ENCODE measurements at places on chromosomes 3 and 15.

GRCh38 chr3:188918093-188918492 is 253.7 kb upstream of the TPRG1 start:
- no peak for DNase-seq

DNA sequence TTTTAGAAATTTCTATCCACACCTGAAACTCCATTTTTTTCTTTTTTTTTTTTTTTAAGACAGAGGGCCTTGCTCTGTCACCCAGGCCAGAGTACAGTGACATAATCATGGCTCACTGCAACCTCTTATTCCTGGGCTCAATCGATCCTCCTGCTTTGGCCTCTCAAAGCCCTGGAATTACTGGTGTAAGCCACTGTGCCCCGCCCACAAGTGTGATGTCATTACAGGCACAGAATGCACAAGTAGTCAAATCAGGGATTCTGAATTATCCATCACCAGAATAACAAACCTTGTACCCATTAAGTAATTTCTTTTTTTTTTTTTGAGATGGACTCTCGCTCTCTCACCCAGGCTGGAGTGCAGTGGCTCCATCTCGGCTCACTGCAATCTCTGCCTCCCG is 1.9 kb downstream of the UQCRC1 start:
- no peak for DNase-seq

GRCh38 chr15:48059791-48060190 is 61.0 kb upstream of the SLC24A5 start:
- no peak for DNase-seq

GRCh38 chr15:29765898-29766527 is 56.3 kb downstream of the TJP1 start:
- DNase-seq, result no peak

- DNase-seq, result no peak
These were observed 13.4 kb downstream of the FHIT start for GRCh38 chr3:61237858-61238257.

DNA sequence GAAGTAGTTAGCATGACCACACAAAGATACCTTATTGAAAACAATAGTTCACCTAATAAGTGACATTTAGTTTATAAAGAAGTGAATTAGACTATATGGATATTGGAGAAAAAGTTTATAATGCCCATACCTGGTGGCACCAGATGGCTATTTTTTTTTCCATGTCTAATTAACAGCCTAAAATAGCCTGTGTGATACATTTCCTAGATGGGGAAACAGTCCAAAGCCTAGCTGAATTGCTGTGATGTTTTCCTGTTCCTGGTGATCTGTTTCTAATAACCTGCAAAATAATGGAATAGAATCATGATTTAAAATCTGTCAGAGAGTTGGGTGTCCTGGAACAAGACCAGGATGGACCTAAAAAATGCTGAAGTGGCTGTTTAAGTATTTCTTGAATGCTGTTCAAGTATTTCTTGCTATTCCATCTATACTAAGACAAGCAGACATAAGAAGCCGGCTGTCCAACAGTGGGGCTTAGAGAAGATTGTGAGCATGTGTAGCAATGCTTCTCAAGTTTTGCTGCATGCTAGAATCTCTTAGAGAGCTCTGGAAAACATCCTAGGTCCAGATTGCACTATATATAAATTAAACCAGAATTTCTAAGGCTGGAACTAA is 31.3 kb downstream of the LRRC3B start:
- DNase-seq, result no peak

DNA sequence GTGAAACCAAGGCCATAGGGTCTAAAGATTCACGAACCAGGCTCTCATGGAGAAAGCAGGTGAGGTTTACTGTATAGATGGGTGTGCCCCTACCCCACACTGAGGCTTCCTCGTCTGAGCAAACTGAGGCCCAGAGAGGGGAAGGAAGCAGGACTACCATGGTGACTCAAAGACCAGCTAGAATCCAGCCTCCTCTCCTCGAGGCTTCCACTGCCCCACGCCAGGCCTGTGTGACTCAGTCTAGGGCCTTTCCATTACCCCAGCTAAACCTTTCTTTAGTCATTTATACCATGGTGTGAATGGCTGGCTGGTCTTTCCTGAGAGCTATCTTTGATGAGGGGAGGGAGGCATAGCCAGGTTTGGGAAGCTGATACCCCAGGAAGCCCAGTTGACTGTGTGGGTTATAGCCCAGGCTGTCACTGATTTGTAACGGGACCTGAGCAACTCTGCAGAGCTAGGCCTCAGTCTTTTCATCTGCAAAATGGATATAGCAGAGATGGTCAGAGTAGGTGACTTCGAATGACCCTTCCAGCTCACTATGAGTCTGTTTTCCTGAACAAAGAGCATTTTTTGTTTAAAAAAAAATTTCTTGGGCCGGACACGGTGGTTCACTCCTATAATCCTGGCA is 3.0 kb upstream of the RHO start:
- peak; percentile 56 for DNase-seq

DNA sequence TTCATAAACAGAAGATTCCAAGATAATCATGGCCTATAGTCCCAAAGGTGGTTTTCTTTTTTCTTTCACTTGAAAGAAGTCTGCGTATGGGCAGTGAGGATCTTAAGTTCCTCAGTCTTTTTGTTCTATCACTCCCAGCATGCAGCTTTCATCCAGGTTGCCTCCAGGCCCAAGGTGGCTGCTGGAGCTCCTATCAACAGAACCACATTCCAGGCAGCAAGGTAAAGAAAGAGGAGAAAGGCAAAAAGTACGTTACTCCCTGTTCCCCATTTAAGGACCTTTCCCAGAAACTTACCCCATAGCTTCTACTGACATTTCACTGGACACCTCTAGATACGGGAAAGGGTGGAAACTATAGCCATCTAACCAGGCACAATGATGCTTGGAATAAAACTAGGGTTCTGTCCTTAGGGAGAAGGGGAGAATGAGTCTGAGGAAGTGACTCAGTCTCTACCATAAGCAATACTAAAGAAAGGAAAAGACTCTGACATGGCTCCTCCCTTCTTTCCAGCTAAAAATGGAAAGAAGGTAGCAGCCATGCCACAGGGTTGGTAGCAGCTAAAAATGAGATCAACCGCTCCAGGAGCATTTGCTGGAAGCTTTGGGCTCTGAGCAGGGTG is 313.9 kb upstream of the NR2E3 start:
- DNase-seq, result peak; percentile 48

GRCh38 chr3:111236836-111237713 is 165.5 kb downstream of the NECTIN3 start:
- peak; percentile 61 for DNase-seq

- DNase-seq, result peak; percentile 89
These were observed 51.6 kb upstream of the CP start for GRCh38 chr3:149273096-149273751.

GRCh38 chr15:93070132-93070531 is 18.9 kb downstream of the RGMA start:
- no peak for DNase-seq

- no peak for DNase-seq
These were observed 11.1 kb downstream of the SIAH2 start for GRCh38 chr3:150751781-150752263.

DNA sequence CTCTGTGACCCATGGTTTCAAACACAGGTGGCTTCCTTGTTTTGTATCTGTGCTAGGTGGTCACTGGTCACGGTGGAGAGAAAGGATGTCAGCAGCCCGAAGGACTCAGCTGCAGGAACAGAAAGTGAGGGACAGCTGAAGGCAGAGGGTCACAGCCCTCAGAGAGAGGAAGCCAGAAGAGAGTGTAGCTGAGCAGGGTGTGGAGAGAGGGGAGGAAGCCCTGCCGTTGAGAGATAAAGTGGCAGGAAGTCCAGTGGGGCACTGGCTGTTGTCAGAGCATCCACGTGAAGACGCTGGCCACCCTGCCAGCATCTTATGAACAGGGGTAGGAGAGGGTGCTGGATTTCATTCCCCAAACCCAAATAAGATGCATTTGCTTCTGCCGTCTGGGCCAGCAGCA is 36.9 kb downstream of the LIMD1 start:
- no peak for DNase-seq

GRCh38 chr15:100355342-100355741 is 13.6 kb upstream of the ADAMTS17 start:
- DNase-seq, result no peak

DNA sequence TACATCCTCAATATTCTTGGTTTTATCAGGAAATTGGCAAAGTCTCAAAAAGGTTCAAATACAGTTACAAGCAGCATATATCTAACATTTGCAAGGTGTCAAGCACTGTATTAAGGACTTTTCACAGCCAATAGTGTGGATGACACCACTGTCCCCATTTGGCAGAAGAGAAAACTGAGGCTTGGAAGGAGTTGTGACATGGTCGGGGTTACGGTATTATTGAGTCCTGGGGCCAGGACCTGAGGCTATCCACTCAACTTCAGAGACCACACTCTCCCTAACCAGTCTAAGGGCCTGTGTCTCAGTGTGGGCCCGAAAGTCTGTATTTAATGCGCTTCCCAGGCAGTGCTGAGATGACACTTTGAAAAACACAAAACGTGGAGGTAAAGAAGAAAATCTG is 99.1 kb downstream of the FOXP1 start:
- no peak for DNase-seq

GRCh38 chr15:70334286-70334685 is 236.6 kb upstream of the TLE3 start:
- no peak for DNase-seq

DNA sequence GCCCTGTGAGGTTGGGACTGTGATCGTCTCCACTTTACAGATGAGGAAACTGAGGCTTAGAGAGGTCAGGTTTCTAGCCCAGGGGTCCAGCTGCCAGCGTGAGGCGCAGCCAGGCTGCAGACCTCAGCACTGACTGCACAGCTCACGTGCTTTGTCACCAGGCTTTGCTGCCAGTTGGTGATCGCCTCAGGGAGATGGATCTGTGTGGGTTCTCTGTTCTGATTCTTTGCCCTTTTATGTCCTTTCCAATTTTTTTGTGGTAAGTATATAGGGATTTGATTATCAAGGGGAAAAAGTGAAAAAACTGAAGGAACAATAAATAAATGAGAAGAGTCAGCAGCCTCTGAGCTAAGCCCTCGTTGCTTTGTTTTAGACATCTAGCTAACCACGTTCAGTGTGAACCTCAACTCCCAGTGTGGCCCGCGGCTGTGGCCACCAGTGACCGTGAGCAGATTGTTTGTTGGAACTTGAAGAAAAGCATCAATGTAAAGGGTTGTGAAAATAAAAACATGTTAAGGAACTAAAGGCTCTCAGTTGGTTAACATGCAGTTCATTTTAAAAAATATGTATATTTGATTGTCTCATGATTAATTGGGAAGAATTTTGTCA is 117.6 kb downstream of the PDE8A start:
- no peak for DNase-seq

GRCh38 chr3:193873426-193874201 is 262.3 kb upstream of the HES1 start:
- no peak for DNase-seq

GRCh38 chr3:22364851-22365250 is 613.8 kb upstream of the ZNF385D start:
- DNase-seq, result no peak

DNA sequence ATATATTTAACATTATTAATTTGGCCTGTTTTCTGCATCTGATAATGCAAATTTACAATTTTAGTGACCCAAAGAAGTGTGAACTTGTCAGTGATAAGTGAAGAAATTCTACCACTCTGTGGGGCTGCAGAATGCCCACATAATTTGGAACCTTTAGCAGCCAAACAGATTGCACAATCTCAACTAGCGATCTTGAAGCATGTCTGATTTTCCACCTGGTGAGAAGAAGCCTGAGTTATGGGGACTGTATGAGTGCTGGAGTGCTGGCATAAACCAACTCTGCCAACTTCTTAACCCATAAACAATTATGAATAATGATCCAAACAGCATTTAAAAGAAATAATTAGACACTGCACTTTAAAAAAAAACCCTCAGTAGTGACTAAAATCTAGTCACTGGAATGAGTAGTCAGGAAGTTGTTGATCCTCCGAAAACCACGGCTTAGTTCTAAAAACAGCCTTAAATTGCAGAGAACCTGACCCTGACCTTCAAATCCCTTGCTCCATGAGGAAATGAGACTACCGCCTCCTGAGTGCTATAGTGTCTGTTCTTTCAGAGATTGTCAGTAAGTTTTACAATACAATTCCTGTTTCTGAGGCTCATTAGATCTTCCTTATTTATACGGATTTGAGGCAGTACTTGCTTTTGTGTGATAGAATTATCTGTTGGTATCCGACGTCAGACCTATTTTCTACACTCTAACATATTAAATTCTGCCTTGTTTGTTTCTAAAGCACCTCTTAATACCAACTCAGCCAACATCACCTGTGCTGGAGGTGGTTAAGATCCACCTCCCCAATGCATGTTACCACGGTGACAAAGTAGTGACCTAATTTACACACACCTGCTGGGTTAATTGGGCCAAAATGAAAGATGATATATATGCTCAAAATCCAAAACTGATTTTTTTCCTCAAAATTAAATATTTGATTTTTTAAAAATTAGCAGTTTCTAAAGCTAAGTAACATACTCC is 267.7 kb downstream of the ZBTB20 start:
- peak; percentile 87 for DNase-seq

GRCh38 chr3:33869977-33870376 is 71.5 kb downstream of the PDCD6IP start:
- DNase-seq, result no peak

DNA sequence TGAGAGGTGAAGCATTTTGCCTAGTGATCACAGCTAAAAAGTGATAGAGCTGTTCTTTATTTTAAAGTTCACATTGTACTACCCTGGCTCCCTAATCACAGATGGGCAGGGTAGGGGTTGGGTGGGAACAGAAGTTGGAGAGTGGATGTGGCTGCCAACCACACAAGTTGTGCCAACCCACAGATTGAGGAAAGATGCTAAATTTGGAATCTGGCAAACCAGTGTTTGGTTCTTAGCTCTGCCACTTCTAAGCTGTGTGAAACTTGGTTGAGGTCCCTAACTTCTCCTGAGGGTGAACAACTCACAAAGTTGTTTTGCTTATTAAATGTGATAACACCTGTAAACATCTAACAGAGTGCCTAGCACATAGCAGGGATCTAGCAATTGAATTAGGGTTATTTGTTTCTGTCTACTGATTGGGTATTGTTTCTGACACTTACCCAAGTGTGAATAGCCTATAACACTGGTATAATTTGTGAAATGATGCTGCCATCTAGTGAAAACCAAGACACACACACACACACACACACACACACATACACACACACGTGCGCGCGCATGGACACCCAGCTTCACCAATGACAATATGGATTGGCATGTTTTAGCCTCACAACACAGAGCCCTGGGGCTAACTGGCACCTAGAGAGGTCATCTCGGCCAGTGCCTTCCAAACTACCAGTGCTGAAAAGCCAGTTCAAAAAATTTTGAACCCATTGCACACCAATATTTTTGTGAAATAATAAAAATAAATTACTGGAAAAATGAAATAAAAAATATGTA is 25.3 kb downstream of the ADGRG7 start:
- peak; percentile 58 for DNase-seq

DNA sequence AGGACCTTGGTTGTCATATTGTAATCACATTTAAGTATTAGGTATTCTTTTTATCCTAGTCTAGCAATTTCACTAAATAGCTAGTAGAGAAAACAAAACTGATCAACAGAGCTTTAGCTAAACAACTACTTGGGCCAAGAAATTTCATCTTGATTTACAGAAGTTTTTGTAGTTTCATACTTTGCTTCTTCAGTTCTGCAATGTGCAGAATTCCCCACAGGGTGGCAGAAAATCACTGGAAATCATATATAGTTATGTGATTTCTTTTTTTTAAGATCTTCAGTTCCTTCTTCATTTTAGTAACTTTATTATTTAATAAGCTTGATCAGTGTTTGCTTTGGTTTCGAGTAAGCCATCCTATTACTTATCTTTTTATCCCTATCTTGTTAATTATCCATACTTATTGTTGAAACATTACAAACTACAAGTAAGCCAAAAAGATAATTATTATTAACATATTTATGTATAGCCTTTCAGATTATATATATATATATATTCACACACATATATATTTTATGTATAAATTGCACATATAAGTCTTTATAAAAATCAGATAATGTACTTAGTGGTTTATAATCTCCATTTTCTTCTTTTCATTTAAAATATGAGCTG is 2.2 kb upstream of the BNIP2 start:
- DNase-seq, result peak; percentile 44
